ENCODE measurements at places on chromosomes 2 and 18.

DNA sequence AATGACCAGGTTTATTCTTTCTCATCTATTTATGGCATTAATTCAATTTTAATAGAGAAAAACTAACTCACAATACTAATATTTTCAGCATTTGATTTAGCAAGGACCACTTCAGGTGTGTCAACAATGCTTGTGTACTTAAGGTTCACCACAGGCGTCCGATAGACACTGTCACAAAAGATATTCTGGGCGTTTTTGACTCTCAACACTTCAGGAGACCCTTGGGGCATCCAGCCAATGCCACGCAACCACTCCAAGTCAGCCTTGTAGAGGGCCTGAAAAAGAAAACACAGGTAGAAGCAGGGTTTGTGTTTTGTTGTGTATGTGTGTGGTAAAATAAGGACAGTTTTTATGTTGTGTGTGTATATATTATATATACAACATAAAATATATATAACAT is 158.2 kb downstream of the NEB start:
- DNase-seq: no peak

DNA sequence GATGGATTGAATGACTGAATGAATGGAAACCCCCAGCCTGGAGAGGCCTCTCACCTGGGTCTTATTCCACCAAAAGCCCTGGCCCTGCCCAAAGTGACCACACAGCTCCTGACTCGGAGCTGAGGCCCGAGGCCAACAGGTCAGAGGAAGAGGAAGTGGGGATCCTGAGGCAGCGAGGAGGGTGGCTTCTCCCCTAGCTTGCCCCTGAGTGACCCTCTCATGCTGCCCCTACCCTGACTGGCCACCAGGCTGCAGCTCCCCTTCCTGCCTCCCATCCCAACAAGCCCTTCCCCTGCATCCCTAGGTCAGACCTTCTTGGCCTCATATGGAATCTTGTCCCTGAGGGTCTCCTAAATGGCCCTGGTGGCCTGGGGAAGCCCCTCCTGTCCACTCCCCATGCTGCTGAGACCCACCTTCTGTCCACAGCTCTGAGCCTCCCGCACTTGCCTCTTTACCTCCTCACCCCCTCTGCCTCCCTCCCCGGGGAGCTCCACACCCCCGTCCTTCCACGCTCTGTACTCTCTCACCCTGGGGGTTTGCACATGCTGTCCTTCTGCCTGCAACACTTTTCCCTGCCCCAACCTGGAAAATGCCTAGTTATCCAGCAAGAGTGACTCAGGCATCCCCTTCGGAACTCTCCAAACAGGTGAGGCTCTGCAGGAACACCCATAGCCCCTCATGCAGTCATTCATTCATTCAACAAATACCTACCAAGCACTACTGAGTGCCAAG is 134.8 kb upstream of the HDAC4 start:
- DNase-seq: peak; percentile 31

GRCh38 chr18:80176334-80177073 is 67.4 kb downstream of the ADNP2 start:
- no peak for DNase-seq

GRCh38 chr2:38168710-38169480 is 92.9 kb upstream of the CYP1B1 start:
- no peak for DNase-seq

DNA sequence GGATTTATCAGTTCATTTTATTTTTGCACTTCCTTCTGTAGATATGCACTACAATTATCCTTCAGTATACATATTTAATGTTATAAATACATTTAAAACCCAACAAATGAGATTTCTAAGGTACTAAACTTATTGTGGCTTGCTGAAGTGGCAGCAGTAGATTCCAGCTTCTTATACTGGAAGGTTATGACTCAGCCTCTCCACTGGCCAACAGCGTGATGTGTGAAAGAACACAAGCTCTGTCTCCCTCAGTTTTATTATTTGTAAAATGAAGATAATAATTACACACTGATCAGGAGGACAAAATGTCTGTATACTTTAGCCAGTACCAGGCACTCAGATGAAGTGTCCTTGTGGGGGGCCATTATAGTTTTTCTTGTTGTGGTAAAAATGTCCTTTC is 1147.1 kb downstream of the CNTNAP5 start:
- no peak for DNase-seq

DNA sequence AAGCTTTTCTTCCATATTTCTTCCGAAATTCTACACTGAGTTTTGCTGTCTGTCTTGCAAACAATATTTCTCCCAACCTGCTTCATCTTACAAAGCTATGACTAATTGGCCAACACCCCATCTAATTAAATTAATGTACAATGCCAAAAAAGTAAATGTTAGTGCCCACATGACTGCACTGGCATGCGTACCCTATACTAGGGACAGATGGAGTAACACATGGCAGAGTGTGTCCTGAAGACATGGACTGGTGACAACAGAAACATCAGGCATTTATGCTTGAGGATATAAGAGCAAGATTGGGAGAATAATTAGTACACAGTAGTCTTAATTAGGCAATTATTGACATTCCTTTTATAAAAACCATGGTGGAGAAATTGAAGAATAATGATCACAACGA is 66.8 kb downstream of the MREG start:
- DNase-seq: no peak

DNA sequence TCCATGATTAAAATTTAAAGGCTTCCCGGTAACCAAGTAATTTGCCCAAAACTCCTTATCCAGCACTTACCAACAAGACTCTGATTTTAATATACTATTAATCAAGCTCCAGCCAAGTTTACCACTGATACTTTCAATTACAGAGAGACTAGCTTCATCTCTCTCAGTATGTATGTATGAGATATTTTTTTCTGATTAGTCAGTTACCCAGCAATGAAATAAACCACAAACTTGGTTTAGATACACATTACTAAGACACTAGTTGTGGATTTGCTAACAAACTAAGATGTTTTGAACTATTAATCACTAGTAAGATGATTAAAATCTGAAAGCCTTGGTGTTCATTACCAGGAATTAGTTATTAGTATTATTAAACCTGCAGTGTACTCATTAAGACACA is 1272.2 kb upstream of the ACVR2A start:
- no peak for DNase-seq

Measured in suppressor macrophage (primary cell).